ENCODE measurements at places on chromosomes 6 and 20. TPM values are rescaled to one million over a fixed set of nuclear protein-coding genes. Genes with fewer than 3 reads are reported as not detected.

Gene GPLD1
- total RNA-seq = 0.77 TPM

Gene NHLRC1
- 1.8 TPM for total RNA-seq

Gene SUPT3H
- 3.9 TPM for total RNA-seq

Gene EFCAB8
- not detected for total RNA-seq

Gene HLA-DMA
- 2.6 TPM for total RNA-seq

Gene CCND3
- total RNA-seq = 123 TPM

Gene ARHGAP40
- total RNA-seq = not detected

Gene PPP1R3D
- 2.4 TPM for total RNA-seq

Gene MAFB
- total RNA-seq = 0.11 TPM

Gene FAM209A
- 0.28 TPM for total RNA-seq

Gene DEFB128
- not detected for total RNA-seq

Gene LST1
- total RNA-seq = 0.36 TPM

Gene TBCC
- total RNA-seq = 16.3 TPM

Gene CCN6
- not detected for total RNA-seq

Gene BPI
- total RNA-seq = not detected

Gene GSS
- 58.4 TPM for total RNA-seq

Gene NRSN1
- not detected for total RNA-seq

Gene ZNF322
- 4.7 TPM for total RNA-seq

Gene VGLL2
- not detected for total RNA-seq

Gene MMP24OS
- total RNA-seq = 53.3 TPM

Gene GGTLC1
- not detected for total RNA-seq

Gene PAX1
- total RNA-seq = not detected

Gene SYTL3
- total RNA-seq = 1.5 TPM

Gene EYS
- total RNA-seq = not detected

Gene PRR18
- total RNA-seq = 0.06 TPM

Gene DOK5
- not detected for total RNA-seq

Gene C6orf58
- total RNA-seq = not detected

Gene SLC4A11
- total RNA-seq = 8.7 TPM

Gene SMLR1
- total RNA-seq = not detected

Gene GRM1
- total RNA-seq = not detected

Gene BFSP1
- total RNA-seq = 5.1 TPM

Gene PBOV1
- not detected for total RNA-seq

Gene WFDC2
- total RNA-seq = not detected

Gene PXMP4
- 6.4 TPM for total RNA-seq

Gene TFAP2A
- 9.6 TPM for total RNA-seq

Gene LY6G6C
- 0.23 TPM for total RNA-seq

Measured in A549 treated with Mapracorat at 1 μM for 4 hours (cell line).